SK-N-MC (cell line): ENCODE measurements at places on chromosomes 11 and 22.

DNA sequence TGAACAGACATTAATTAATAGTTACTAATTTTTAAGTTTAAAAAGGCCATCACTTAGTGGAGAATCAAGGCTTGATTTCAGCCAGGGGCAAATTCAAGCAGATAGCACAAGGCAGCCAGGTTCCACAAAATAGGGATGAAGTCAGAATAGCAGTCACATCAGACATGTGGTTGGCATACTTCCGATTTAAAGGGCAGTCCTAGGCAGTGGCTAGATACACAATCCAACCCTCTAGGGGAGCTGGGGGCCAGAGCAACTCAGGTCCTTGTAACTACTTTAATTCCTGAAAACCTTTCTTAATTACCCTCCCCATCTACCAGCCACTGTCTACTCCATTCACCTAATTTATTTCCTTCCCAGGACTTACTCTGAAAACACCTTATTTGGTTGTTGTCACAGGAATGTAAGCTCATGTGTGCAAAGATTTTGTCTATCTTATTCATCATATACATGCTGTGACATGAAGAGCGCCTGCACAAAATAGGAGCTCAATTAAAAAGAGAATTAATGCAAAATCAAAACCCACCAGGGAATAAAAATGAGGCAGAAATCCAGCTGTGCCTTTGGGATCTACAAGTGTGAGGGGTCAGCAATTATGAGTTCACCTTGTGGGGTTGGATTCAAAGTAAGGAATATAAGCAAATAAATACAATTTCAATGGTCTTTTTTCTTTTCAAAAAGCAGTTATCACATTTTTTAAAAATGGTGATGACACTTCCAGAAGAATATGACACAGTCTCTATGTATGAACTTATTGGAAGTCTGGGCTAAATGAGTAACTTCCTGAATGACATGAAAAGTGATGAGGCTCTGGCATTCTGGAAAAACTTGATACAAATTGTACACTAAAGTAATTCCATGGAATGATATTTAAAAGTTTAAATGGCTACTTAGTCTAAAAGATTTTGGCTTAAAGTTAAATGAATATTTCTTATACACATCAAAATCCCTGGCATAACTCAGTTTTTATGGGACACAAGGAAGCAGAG, 53.8 kb downstream of the COPB1 start:
- no peak for DNase-seq

GRCh38 chr22:26608129-26608528, 9.7 kb downstream of the CRYBB1 start:
- DNase-seq: no peak

GRCh38 chr11:68118706-68119448, 2.3 kb downstream of the CHKA start:
- no peak for DNase-seq

- DNase-seq: no peak
Observed at GRCh38 chr22:22185217-22185616, 59.4 kb upstream of the VPREB1 start.

GRCh38 chr11:94169930-94170545, 41.4 kb downstream of the PANX1 start:
- no peak for DNase-seq
